Stimulated activated naive CD8-positive, alpha-beta T cell treated with anti-CD3 and anti-CD28 coated beads, Interleukin-15, Interleukin-2, amounts not matched to agents 100 U/mL and 50 U/mL, for 24 hours (primary cell): ENCODE measurements at places on chromosomes 5 and 9.
A peak's percentile ranks its signal among the peaks of the same experiment; 100 is the strongest.

DNA sequence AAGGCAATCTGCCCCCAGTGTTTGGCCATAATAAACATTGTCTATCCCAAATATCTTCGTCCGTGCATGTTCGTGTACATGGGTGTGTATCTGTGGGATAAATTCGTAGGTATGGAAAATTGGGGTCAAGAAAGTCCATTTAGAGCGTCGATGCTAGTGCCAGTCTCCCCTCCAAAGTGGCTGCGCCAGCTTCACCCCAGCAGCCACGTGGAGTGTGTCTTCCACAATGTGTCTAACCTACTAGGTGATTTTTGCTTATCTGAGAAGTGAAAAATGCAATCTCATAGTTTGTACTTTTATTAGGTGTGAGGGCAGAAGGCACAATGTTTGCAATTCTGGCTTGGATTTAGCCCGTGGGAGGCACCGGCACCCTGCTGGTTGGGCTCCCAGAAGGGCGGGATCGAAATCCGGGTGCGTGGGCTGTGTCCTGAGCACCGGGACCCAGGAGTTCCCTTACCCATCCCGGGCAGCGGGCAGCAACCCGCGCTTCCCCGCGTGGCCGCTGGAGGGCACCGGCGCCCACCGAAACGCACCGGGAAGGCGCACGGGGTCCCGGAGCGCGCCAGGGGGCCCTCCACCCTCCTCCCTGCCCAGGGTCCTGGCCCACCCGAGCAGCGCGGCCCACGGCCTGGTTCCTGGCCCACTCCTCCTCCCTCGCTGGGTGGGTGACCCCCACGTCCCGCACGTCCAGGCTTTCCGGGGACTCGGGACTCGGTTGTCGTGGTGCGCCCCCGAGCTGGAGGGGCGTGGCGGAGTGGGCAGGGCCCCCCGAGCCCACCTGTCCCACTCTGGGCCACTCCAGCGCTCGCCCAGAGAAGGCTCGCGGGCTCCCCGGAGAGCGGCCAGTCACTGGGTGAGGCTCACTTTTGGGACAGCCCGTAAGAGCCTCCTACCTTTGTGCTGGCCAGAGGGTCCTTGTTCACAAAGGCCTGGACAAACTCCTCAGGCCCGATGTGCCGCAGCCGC is 55.4 kb upstream of the RNF130 start:
- peak; percentile 63 for DNase-seq

GRCh38 chr5:143636931-143637528 is 174.9 kb upstream of the HMHB1 start:
- no peak for DNase-seq

- DNase-seq, result no peak
Measured at GRCh38 chr9:93533863-93534262, 42.5 kb upstream of the PHF2 start.

GRCh38 chr5:176773408-176774035 is 36.8 kb upstream of the UNC5A start:
- DNase-seq, result no peak

DNA sequence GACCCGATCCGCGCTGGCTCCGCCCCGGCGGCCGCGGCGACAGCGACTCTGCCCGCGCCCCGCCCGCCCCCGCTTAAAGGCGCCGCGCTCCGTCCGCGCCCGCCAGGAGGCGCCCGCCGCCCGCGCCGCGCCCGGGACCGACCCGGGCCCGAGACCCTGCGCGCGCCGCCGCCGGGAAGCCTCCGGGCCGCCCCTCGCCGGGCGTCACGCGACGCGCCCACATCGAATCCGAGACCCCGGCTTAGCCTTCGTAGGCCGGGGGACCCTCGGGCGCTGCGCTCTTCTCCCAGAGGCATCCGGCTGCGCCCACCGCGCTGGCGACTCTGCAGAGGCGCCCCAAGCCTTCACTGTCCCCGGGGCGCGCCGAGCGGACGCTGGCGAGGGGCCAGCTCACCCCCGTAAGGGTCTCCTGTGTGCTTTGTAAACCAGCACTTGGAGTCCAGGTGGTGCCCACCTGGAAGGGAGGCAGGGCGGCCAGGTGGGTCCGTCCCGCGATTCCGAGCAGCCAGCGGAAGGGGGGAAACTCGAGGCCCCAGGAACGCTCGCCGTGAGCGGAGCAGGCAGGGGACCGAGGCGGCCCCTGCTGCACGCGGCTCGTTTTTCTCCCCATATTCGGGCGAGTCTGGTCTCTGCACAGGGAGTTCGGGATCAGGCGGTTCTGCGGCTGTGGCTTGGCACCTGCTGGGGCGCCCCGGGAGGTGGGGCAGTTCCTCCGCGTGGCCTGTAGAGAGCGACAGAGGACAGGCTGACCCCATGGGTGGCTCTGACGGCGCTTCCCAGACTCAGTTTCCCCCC is 423 bp upstream of the ABCA2 start:
- peak; percentile 76 for DNase-seq

GRCh38 chr9:136671646-136672430 is 9.1 kb downstream of the EGFL7 start:
- DNase-seq, result peak; percentile 68

GRCh38 chr5:71663191-71663969 is 55.7 kb upstream of the CARTPT start:
- no peak for DNase-seq

GRCh38 chr5:92652756-92653155 is 928.3 kb downstream of the NR2F1-AS1 start:
- no peak for DNase-seq

DNA sequence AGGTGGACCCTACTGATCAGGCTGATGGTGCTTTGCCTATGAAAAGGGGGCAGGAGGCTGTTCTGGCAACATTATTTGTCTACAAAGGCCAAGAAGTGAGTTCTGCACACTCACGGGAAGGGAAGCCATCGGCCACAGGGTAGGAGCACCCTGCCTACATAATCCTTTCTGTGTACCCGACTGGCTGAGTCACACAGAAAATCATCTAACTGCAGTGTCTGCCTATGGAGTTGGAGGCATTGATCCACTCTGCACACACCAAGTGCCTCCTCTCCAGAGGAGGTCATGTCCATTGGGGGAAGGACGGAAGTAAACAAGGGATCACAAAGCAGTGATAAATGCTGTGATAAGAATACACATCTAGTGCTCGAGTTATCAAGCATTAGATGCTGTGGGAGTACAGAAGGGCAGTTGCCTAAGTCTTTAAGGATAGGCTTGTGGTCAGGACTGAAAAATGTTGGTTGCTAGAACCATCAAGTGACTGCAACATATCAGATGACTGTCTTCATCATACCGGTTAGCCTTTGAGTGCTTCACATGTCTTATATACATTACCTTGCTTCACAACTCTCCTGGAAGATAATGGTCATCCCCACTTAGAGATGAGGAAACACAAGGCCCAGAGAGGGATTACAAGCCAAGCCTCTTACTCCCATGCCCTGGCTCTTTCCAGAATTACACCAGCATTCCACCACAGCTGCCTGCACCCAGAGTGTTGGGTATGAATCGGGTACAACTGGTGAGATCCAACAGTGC is 1.3 kb upstream of the SLC2A8 start:
- no peak for DNase-seq

GRCh38 chr5:168317521-168318147 is 26.2 kb downstream of the WWC1 start:
- DNase-seq, result no peak

GRCh38 chr5:180595381-180596114 is 4.2 kb upstream of the SCGB3A1 start:
- no peak for DNase-seq

GRCh38 chr5:5687113-5687512 is 264.6 kb downstream of the ICE1 start:
- no peak for DNase-seq

GRCh38 chr9:89684912-89685636 is 80.3 kb downstream of the GADD45G start:
- no peak for DNase-seq

- no peak for DNase-seq
Measured at GRCh38 chr5:55694152-55694830, 17.8 kb downstream of the SLC38A9 start.

- DNase-seq, result no peak
Measured at GRCh38 chr5:167684251-167684650, 607.2 kb upstream of the WWC1 start.

DNA sequence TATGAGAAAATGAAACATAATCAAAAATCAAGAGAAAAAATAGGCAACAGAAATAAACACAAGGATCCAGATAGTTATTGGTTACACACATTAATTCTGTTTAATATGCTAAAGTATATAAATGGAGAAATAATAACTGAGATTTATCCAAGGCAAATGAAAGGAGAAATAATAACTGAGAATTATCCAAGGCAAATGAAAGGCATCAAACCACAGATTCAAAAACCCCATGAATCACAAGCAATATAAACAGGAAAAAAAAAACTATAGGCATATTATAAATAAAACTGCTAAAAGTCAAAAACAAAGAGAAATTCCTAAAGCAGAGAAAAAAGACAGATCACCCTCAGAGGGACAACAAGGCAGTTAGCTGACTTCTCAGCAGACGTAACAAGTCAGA is 10.9 kb downstream of the DUSP1 start:
- DNase-seq, result no peak

GRCh38 chr9:3088219-3088618 is 244.3 kb upstream of the PUM3 start:
- DNase-seq, result no peak

DNA sequence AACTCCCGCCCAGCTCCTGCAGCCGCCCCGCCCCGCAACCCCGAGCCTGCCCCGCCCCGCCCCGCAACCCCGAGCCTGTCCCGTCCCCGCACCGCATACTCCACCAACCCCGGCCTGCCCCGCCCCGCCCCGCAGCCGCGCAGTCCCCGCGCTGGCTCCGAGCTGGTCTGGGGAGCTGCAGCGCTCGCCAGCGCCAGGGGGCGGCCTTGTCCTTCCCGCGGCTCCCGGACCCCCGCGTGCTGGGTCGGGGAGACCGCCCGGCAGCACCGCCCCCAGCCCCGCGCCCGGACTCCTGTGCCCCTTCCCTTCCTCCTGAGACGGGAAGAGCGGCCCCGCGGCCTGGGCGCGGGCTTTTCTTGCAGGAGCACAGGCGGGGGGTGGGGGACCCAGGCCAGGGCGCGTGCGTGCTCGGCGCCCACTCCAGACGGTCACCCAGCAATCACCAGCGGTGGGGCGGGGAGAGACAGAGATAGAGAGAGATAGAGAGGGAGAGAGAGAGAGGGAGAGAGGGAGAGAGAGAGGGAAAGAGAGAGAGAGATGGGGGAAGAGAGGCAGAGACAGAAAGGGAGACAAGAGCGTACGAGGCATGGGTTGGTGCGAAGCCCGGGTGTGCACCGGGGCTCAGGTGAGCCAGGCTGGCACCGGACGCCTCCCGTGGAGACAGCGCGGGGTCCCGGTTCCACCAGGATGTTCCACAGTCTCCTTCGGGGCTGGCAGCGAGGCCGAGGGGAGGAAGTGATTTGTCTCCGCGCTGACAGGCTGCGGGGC is 14.7 kb upstream of the TMEM250 start:
- DNase-seq, result peak; percentile 54

- no peak for DNase-seq
Measured at GRCh38 chr5:148976569-148977381, 86.1 kb downstream of the SH3TC2 start.

DNA sequence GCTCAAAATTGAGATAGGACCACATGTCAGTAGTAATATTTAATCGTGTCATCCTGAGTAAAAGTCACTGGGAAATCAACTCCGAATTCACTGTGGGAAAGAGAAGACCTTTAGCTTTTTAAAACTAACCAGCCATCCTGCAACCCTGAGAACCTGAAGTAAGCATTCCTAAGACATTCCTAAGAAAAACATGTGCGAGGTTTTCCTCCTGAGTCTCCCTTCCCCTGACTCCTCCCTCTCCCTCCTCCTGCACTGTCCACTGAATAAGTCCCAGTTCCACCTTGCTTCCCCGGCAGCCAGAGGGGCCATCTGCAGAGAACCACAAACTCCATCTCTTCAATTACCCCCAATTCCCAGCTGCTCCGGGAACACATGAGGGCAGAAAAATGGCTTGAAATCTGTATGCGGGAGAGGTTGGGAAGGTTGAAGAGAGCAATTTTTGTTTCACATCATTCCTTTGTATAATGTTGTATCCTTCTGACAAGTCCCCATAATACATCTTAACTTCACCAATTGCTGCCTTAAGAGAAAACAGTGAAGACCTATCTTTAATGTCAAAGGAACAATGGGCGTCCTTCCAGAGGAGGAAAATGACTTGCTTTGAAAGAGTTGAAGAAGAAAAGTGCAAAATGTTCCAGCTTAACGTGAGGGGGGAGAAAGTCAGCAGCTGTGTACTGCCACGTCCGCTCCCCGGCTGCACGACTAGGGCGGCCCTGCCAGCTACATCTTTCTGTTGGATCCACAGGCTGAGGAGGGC is 186.3 kb downstream of the ZNF462 start:
- DNase-seq, result no peak

GRCh38 chr9:81724242-81724889 is 35.0 kb upstream of the TLE1 start:
- no peak for DNase-seq
